Effector memory CD4-positive, alpha-beta T cell (primary cell): ENCODE measurements at places on chromosomes 11 and 22.

- no peak for DNase-seq
These were observed 372.1 kb downstream of the BRD1 start for GRCh38 chr22:49455595-49455994.

- DNase-seq = no peak
These were observed 98.9 kb upstream of the UBASH3B start for GRCh38 chr11:122556605-122557004.

- DNase-seq = no peak
These were observed 147.6 kb downstream of the FBXO7 start for GRCh38 chr22:32622004-32622743.

GRCh38 chr11:29119707-29120618 lies 896.9 kb downstream of the KCNA4 start:
- no peak for DNase-seq

DNA sequence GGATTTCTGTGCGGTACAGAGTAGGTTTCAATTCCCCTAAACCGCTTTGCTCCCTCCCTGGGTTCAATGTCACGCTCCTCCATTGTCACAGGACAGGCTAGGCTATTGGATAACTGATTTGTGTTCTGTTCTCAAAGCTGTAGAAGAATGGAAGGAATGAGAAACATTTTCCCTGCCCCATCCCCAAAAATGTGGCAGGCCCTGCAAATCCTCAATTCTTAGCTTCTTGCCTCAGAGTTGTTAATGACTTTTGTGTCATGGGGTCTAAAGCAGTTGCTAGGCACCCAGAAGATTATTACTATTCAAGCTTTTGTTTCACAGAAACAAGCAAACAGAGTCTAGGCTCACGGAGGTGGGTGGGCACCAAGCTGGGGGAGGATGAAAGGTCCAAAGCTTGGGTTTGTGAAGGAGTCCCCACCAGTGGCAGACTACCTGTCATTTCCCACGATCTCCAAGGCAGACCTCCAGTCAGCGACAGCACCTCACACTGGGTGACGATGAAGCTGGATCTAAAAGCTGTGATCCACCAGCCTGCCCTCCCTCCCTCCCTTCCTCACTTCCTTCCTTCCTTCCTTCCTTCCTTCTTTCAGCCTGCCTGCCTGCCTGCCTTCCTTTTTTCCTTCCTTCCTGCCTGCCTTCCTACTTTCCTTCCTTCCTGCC lies 1080.2 kb downstream of the OPCML start:
- no peak for DNase-seq

GRCh38 chr11:69695581-69695980 lies 8.2 kb downstream of the FGF19 start:
- no peak for DNase-seq

- DNase-seq = no peak
These were observed 49.9 kb upstream of the TRIM77 start for GRCh38 chr11:89660234-89660633.

- DNase-seq = no peak
These were observed 24.6 kb upstream of the CCDC90B start for GRCh38 chr11:83310718-83311117.

DNA sequence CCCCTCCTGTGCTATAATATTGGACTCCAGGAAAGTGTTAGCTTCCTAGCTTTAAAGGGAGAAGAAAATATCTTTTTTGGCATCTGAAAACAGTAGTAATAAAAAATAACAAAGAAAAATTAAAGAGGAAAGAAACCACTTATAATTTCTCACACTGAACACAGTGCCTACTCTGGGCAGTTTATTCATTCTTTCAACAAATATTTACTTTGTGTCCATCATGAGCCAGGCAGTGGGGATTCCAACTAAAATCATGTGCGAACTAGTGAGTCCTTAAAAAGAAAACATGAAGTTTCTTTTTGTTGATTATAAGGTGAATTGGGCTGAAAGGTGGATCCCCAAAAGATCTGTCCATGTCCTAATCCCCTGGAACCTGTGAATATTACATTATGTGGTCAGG lies 16.0 kb upstream of the ELF5 start:
- DNase-seq = no peak

GRCh38 chr11:14413307-14414069 lies 54.5 kb upstream of the RRAS2 start:
- no peak for DNase-seq

GRCh38 chr11:81444297-81444696 lies 1289.4 kb downstream of the FAM181B start:
- no peak for DNase-seq

DNA sequence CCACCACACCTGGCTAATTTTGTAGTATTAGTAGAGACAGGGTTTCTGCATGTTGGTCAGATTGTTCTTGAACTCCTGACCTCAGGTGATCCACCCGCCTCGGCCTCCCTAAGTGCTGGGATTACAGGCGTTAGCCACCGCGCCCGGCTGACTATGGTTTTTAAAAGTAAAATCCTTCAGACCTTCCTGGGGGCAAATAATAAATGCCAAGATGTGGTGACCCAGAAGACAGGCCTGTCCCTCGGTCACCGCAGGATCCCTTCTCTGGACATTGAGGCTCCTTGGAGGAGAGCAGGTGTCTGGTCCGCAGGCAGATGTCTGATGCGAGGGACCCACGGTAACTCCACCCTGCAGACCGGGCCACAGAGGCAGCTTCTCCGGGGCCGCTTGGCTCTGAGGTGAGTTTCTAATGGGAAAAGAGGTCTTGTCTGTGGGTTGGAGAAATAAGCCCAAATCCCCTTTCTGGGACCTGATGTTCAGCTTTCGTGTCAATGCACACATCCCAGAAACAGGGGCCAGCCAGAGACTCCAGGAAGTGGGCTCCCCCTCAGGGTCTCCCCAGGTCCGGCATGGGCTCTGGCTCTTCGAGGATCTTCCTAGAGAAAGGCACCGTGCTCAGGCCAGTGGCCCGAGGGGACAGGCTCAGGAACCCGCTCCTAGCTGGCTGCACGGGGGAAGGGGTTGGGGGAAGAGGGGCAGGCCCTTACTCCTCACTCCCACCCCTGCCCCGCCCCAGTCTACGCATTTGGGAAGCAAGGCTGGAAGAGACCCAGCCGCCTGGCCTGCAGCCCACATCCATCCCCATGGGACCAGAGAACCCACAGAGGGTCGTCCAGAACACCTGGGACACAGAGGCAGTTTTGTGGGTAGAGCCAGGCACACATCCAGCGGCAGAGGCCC lies 100.6 kb downstream of the WNT7B start:
- no peak for DNase-seq
